Effector CD4-positive, alpha-beta T cell (primary cell): ENCODE measurements at places on chromosomes 7 and 10.

DNA sequence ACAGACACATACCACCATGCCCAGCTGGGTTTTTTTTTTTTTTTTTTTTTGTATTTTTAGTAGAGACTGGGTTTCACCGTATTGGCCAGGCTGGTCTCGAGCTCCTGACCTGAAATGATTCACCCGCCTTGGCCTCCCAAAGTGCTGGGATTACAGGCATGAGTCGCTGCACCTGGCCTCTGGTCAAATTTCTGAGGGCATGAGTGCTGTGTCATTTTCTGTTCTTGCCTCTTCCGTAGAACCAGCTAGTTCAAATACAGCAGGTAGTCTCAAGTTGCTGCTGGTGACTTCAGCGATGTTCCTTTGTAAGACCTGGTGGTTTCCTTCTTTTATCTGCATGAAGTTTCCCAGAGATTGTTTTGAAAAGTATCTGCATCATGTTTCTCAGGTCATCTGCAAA, 134.8 kb upstream of the SHH start:
- no peak for DNase-seq

DNA sequence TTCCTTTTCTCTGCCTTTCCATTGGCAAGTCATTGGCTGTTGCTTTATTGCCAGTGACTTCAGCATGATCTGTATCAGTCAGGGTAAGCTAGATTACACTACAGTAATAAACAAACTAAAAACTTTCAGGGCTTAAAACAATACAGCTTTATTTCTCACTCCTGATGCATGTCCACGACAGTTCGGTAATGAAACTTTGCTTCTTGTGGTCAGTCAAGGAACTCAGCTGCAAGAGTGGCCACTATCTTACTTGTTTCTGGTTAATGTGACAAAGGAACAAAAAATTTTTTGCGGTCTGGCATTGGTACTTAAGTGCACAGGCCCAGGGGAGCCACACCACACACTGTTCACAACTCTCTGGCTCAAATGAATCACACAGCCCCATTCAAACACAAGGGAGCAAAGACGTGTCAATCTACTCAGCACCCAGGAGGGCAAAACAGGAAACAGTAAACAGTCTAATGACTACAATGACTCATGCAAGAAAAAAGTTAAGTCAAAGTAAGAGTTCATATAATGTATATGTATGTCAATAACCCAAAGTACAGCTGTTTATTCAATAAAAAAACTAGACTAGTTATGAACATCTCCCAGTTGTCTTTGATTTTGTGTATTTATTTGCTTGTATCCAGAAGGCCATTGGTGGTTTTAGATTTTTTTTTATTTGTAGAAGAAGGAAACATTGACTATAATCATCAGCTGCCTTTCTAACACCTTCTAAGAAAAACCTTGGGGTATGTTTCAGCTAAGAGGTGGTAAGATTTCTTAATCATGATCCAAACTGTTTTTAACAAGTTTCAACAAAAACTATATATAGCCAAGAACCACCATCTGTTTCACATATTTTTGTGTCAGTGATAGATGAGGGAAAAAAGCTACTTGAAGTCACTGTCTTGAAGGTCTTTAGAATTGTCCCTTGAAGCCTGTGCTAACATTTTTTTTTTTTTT, 134.4 kb upstream of the FAM3C start:
- peak; percentile 3 for DNase-seq

DNA sequence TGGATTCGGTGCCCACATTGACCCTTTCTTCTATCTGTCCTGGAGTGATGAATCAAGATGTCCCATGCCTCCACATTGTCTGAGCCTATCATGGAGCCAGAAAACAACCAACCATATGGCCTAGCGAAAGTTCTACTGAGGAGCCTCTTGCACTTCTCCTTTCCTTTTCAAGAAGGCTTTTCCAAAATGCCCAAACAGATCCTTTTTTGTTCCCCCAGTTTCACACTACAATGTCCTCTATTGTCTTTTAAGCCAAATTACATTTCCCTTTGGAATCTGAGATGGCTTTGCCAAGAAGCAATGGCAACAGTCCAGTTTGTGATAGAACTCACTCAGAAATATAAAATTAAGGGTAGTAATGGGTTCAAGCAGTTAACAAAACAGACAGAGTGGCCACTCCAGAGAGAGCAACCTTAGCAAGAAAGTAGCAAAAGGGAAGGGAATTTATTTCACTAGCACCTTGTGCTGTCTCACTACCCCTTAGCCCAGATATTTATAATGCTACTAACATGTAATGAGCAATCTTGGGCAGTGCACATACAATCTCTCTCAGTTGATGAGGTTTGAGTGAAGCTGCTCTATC, 194.6 kb upstream of the PDE1C start:
- DNase-seq: no peak

- DNase-seq: no peak
Measured at GRCh38 chr10:70169649-70170364, 507 bp downstream of the SAR1A start.

GRCh38 chr10:112653215-112653614, 206.2 kb downstream of the VTI1A start:
- DNase-seq: no peak

DNA sequence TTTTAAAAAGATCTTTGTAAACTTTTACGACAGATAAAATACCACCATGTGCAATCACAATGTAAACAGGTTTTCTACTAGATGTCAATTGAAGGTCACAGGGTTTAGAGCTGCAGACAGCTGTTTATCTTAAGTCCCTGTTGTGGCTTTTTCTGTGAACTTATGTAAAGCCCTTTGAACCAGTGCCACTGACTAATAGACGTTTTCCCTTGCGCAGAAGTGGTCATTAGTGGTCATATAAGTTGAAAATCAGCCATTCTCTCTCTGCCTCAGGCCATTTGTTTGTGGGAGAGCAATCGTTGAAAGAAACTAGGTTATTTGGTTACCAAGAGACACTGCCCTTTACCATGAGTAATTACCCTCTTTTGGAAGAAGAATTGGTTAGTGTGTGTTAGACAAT, 23.9 kb downstream of the CACNB2 start:
- no peak for DNase-seq

GRCh38 chr10:97102441-97102840, 83.3 kb downstream of the SLIT1 start:
- DNase-seq: no peak

- DNase-seq: no peak
Measured at GRCh38 chr10:69051303-69051702, 36.6 kb upstream of the SRGN start.

- DNase-seq: no peak
Measured at GRCh38 chr10:93742633-93743349, 14.9 kb upstream of the LGI1 start.

- DNase-seq: no peak
Measured at GRCh38 chr7:7897949-7898515, 70.6 kb upstream of the GLCCI1 start.

GRCh38 chr10:11877591-11877905, 54.4 kb downstream of the PROSER2 start:
- DNase-seq: no peak

- no peak for DNase-seq
Measured at GRCh38 chr10:13003759-13004158, 2.2 kb upstream of the CCDC3 start.

DNA sequence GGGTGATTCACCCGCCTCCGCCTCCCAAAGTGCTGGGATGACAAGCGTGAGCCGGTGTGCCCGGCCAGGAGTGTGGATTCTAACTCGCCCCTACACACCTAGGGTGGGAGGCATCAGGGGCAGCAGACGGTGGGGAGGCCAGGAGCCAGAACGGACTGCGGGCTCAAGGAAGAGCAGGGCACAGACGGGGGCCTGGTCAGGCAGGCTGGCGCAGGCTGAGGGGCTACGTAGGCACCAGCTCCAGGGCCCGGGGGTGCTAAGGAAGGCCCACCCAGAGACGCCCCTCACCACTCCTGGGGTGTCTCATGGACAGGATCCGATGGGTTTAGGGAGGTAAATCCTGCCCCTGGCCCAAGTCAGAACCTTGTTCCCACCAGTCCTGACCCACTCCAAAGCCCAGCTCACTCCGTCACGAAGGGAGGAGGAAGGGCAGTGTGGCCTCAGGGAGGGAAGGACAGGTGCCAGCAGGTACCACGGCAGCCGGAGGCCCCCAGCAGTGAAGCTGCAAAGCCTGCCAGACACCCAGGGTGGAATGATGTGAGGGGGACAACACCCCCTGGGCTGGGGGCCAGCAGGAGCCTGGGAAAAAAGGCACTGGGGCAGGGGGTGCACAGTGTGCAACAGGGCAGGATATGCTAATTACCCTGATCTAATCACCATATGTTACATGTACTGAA, 251.4 kb downstream of the MAD1L1 start:
- DNase-seq: no peak
